NCI-H510A treated with DMSO at 0.1 percent for 48 hours (cell line): ENCODE measurements at places on chromosomes 12 and 14.

DNA sequence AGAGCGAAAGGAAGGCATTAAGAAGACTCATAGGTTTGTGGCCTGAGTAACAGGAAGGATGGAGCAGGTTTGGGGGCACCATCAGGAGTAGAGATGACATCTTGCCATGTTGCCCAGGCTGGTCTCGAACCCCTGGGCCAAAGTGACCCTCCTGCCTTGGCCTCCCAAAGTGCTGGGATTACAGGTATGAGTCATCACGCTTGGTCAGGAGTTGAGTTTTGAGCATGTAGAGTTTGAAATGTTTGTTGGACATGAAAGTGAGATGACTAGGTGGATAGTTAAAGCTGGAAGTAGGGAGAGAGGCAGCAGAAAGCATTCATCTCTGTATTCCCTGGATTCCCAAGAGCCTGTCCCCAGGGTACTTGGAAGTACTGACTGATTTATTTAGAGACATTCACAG, 112.6 kb downstream of the ERC1 start:
- DNase-seq, result no peak

DNA sequence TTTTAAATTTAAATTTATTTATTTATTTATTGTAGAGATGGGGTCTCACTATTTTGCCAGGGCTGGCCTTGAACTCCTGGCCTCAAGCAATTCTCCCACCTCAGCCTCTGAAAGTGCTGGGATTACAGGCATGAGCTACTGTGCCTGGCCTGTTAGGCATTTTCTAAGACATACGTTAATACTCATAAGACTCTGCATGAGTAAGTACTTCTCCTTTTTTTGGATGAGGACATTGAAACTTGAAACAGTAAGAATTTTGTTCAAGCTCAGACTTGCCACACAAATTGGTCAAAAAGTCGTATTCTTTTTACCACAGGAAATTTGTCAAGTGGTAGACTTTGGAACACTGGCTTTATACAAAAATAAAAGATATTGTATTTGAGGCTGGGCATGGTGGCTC, 187.4 kb upstream of the RASSF8 start:
- DNase-seq, result no peak

GRCh38 chr12:48946205-48946604, 11.1 kb downstream of the ARF3 start:
- DNase-seq, result no peak

DNA sequence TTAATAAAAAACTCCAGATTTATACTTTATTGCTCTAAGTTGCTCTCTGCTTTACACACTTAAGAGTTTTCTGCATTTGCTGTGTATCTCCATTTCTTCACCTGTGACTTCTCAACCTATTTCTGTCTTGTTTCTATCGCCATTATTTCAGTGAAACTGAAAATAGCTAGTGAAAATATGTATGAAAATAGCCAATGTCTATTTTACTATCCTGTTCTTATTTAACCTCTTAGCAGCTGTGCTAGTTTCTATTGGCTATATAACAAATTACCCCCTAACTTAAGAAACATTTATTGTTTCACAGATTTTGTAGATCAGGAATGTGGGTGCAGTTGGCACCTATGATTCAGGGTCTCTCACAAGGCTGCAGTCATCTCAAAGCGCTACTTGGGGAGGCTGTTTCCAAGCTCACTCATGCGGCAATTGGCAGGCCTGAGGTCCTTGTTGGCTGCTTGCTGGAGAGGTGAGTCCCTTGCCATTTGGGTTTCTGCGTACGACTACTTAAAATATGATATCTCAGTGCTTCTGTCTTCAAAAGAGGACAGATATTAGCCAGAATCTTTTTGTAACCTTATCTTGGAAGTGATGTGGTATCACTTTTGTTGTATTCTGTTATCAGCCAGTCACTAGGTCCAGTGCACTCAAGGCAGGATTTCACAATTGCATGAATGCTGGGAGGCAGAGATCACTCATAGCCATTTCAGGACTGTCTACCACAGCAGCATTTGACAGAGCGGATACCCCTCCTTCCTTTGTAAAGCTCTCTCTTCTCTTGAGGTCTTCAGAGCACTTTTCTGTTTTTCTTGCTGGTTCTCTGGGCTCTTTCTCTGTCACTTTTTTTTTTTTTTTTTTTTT, 7.2 kb downstream of the ERC1 start:
- DNase-seq, result no peak

DNA sequence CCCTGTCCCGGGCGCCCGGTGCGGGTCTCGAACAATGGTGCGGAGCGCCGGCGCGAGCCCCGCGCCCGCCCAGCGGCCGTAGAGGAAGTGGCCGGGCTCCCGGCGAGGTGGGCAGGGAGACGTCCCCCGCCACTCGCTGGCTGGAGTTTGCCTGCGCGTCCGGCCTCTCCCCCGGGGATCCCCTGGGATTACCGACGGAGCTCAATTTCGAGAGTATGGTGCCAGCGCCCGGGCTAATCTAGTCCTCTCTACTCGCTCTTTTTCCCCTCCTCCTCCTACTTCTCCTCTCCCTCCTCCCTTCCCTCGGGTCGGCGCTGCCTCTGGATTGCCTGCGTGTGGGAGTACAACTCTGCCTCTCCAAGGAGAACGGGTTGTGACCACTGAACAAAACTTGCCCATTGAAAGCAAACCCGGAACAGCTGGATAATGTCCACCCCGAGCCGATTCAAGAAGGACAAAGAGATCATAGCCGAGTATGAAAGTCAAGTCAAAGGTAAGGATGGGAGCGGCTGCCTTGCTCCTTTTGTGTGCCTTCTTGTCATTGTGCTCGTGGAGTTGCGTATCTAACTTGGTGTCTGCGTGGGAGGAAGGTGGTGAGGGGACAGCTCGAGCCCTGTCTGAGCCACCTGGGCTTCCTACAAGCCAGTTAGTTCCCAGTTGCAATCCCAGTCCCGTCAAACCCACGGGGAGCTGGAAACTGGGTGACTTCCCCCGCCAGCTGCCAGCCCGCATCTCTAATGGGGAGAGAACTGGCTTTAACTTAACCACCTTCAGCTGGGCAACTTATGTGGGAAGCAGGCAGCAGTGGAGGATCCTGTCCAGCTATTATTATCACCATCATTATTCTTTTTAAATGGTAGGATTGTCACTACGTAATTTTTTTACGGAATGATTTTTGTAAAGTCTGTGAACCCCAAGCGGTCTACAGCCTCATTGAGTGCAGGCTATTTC, at the start of gene SRGAP1:
Gene SRGAP1 (plus strand): TSS at position 310 of the 951 bp plus-strand sequence. CDS start 117 bp downstream, at position 427.
- DNase-seq, result peak; percentile 67

DNA sequence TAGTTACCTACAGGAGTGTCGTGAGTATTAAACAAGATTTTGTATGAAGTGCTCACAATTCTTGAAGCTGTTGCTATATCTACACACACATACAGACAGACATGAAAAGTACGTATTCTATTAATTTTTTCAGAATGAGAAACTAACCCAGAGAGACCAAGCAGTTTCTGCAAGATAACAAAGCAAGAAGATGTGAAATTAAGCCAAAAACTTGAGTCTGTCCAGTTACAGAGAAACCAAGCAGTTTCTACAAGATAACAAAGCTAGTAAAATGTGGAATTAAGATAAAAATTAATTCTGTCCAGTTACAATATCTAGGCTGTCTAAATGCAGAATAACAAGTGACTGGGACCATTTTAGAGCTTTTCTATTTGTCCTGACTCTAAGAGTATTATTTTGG, 132.4 kb downstream of the ALG10B start:
- DNase-seq, result no peak

- no peak for DNase-seq
These were observed 162.2 kb upstream of the EGLN3 start for GRCh38 chr14:34113005-34113511.

DNA sequence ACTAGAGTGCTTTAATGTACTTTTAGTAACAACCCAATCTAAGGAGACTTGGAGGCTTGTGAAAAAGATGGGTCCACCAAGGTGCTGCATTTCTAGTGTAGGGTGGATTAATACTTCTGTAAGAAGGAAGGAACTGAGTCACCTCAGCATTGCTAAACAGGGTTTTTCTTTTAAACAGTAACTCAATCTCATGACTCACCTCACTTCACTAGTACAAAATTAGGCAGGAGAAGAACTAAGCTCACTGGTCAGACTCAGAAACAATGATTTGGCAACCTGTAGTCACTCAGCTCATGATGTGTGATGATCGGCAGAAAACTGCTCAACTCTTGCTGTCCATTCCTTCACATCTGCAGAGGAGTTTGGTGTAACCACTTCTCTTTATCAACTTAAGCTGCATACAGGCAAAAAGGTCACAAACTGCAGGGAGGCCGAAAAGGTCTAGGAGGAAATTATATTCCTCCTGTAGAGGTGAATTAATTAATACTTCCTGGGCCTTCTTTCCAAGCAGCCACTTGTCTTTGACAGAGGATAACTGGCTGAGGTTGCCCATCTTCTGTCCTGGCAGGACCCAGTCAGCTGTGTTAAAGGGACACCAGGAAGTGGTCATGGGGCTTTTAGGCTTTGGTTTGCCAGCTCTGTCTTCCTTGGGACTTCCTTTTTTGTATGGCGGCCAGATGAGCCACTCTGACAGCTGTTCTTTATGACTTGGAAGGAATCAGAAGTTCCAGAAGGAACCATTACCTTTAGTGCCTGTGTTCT, 466.9 kb downstream of the FUT8 start:
- DNase-seq, result no peak

DNA sequence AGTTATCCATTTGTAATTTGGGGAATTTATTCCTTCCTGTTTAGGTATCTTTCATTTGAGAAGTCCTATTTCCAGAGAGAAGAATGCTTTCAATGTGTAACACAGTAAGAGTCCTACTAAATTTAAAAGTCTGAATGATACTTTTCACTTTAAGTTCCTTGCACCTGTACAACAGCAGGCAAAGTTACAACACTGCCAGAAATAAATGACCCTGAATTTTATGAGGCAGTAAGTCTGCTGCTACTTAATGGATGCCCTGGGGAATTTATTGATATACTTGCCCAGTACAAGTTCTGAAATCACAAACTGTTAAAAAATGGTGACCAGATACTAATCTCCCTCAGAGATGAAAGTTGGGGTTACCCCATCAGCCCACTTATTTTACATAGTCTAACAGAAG, 53.1 kb downstream of the NTS start:
- DNase-seq, result no peak

DNA sequence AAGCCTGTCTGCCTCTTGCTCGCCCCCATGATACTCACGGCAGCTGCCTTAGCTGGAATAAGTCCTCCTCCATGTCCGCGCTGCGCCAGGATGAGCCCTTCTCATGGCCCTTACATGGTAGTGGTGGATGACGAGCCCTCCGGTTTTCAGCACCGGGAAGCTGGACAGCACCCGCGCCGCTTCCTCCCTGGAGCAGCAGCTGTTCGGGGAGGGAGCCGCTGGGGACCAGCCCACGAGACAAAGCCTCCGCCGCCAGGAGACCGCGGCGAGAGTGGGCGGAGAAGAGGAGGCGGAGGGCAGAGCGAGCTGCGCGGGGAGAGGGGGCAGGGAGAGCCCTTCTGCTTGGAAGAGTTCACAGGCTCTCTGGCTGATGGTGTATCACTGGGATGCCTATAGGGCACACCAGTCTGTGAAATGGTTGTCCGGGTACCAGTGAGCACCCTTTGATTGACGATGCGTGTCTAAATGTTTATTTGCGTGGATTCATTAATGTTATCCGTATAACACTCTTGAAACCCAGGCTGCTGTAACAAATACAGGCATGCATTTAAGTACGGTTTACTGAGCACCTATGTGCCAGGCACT, at the start of gene SVOP:
Gene SVOP (minus strand): TSS at position 273 of the 585 bp plus-strand sequence. CDS start 200 bp downstream, at position 73.
- peak; percentile 50 for DNase-seq

GRCh38 chr12:113320401-113320800, 14.5 kb downstream of the SLC8B1 start:
- DNase-seq, result no peak

DNA sequence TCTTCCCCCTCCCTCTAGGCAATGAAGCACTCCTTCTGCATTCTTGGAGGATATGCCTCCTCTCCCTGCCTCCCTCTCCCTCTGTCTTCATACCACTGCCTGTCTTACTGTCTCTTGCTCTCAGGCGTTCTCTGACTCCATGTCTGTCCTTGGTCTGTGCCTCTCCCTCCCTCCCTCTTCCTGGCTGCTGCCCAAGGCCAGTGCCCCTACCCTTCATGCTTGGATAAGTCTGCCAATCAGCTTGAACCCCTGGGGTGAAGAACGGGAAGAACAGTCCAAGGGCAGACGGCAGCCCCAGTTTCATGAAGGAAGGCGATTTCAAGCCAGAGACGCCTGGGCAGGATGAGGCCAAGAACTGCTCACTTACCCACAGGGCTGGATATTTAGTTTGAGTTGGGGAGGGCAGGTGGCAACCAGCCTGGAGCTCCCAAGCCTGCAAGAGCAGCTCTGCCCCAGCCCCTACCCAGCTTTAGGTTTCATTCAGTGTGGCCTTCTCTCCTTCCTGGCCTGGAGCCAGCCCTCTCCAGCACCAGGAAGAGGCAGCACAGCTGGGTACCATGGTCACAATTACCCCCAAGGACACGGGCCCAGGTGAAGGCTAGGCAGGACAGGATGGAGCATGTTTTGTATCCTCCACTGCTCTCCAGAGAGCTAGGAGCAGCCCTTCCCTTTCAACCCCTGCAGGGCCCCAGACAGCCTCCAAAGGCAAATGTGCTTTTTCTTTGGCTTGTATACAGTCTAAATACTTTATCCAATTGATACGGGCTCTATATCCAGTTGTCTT, 35.8 kb upstream of the LTBP2 start:
- peak; percentile 87 for DNase-seq

GRCh38 chr14:51784466-51784865, 75.9 kb upstream of the GNG2 start:
- no peak for DNase-seq

DNA sequence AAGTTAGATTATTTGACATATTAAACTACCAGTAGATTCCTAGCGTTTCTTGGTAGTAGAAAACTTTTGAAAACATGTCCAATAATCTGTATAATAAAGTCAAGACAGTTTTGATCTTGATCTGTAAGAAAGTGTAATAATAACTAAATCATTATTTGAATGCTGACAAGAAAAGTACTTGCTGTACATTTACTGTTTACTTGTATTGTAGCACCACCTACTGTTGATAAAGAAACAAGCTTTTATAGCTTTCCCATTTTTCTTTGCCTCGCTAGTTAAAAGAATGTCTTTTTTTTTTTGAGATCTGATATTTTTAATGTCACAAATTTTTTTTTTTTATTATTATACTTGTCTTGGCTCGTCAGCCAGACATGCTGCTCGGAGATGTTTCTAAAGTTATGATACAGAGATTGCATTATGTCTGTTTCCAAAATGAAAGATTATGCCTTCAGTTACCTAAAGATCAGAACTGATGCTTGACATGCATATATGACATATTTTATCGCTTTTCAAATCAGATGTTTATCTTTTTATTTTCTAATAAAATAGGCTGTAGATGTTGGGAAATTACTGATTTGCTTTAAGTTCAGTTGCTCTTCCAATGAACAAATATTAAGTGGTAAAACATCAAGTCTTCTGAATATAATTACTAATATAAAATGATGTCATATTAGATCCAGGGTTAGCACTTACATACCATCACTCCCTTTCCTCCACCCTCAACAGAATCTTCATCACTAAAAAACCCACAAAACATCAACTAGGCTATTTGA, 140.5 kb downstream of the AKAP6 start:
- DNase-seq, result peak; percentile 61

DNA sequence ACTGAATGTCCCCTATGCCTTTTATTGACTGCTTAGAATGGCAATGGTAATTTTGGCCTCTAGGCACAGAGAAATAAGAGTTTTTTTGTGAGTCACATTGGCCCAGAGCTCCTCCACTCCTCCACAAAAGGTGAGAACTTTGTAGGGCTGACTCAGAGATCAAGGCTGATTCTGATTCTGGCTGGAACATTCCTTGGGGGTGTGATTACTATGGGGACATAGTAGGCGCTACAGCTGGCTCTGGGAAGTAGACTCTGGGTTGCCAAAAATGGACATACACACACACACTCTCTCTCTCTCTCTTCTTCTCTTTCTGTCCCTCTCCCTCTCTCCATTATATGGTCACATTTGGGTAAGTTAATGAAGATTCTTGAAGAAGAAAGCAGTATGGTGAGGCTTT, 174.6 kb upstream of the DDHD1 start:
- no peak for DNase-seq
